Stimulated activated CD4-positive, alpha-beta T cell treated with anti-CD3 and anti-CD28 coated beads, Interleukin-4, amount 100 ng/mL, for 24 hours (primary cell): ENCODE measurements at places on chromosomes 1 and 21.
A peak's percentile ranks its signal among the peaks of the same experiment; 100 is the strongest.

DNA sequence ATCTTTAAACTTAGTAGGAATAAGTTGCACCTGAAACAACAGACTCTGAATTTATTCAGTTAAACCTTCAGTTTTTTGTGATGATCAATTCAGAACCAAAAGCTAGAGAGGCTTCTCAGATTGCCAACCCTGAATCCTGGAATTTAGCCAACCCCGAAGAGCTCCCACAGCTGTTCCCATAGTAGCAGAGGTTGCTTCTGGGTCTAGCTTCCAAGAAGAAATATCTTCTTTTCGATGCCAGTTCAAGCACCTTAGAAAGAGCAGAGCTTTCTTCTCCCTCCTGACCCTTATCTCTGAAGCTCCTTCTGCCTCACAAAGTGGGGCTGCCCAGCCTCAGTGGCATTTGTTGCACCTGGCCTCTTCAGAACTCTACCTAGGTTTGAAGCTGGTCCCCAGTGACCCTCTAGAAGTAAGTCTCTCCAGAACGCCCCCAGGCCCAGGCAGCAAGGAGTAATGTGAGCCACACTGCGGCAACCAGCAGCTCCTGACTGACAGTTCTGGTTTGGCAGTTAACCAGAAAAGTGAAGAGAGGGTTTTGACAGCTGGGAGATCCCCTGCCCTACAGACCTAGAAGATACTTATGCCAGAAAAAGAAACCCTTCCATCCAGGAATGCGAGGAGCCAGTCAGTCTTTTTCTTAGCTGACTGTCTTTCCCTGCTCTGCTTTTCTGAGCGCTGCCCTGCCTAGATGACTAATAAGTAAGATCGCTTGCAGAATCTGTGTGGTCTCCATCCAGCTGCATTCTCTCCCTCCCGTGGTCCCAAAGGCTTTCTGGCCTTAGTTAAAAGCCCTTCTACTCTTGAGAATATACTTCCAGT lies 165.9 kb downstream of the ADGRL4 start:
- DNase-seq, result no peak

- DNase-seq, result no peak
These were observed 60.9 kb downstream of the S100B start for GRCh38 chr21:46544003-46544402.

- DNase-seq, result no peak
These were observed 26.4 kb upstream of the FAM78B start for GRCh38 chr1:166193057-166193698.

DNA sequence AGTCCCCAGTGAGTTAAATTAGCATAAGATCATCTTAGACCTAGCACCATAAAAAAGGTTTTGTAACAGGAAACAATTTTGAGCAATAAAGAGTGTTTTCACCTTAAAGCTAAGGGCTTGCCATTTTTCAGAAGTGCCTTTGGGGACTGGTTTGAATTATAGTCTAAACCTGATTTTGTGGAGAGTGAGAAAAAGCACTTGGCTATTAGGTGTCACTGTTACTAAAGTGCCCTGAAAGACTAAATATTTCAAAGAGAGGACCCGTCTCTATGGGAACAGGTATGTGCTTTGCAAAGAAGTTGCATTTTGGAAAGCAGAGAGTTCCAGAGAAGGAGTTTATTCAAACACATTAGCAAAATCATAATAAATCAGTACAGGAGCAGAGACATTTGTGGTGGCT lies 9.1 kb downstream of the NTNG1 start:
- DNase-seq, result no peak

DNA sequence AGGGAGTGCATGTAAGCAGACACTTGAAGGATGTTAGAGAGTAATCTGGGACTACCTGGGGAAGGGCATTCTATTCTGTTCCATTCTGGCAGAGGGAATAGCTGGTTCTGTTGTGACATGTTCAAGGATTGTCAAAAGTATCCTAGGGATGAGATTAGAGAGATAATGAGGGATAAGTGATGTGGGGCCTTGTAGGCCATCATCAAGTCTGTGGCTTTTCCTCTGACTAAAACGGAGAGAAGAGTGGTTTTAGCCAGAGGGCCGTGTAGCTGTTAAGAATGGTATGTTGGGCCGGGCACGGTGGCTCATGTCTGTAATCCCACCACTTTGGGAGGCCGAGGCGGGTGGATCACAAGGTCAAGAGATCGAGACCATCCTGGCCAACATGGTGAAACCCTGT lies 23.6 kb downstream of the TGFB2 start:
- no peak for DNase-seq

DNA sequence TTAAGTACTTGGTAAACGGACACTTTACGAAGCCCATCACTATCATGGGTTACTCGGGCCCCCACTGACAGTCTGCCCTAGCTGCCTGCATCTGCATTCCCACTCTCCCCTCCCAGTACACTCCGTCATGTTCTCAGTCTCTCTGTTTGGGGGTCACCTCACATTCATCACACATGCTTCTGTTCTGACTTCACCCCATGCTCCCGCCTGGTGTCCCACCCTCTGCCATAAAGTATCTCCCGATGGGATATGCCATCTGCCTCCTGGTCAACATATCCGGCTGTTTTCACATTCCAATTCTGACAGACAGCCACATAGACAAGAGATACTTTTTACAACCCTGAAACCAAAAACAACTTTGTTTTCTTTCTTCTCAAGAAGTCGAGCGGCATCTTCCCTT lies 1.0 kb downstream of the OLFML2B start:
- no peak for DNase-seq

DNA sequence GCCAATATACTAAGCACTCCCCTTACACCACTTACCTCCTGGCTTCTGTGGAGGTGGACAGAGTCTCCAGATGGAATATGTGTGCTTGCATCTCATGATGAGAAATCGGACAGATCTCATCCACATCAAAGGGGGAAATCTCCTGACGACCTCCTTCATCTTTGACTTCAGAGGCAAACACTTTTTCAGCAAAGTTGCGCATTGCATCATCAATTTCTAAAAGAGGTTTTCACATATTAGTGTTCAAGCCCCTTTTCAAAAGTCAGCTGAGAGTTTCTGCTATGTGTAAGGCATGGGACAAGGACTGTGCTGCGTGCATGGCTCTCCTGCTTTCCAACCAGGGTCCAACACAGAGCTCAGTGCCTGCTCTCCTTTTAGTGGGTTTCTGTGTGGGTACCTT lies 6.8 kb downstream of the AMPD1 start:
- DNase-seq, result no peak

- peak; percentile 11 for DNase-seq
These were observed 42.1 kb upstream of the NBPF3 start for GRCh38 chr1:21397813-21398188.

DNA sequence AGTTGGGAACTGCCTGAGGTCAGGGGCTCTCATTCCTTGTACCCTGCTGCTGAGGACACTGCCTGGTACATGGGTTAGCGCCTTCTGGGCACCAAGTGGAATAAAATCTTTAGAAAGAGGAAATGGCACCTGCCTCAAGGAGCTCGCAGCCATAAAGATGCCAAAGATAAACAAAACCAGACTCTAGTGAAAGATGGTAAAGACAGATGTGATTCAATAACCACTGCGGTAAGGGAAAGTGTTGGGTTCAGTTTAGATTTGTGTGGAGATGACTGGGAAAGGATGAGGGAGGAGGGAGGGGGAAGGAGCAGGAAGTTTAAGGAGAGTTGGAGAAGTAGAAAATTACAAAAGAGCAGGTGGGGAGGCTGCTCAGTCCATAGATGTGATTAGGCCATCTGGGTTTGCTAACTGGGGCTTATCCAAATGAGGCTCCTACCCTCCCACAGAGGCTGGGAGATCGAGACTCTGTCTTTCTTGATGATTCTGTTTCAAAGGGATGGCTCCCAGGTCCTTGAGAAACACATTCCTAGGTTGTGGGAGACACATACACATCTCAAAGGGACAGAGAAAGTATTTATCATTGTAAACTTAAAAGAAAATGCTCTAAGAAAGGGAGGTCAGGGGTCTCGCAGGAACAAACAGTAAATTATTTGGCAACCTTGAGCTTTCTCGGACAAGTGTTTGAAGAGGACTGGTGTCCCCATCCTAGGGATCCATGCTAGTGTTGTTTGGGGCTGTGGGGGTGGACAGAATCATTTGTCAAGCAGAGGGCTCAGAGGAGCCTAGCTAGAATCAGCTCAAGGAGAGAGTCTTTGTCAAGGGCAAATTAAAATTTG lies 65.7 kb upstream of the MORC3 start:
- no peak for DNase-seq

DNA sequence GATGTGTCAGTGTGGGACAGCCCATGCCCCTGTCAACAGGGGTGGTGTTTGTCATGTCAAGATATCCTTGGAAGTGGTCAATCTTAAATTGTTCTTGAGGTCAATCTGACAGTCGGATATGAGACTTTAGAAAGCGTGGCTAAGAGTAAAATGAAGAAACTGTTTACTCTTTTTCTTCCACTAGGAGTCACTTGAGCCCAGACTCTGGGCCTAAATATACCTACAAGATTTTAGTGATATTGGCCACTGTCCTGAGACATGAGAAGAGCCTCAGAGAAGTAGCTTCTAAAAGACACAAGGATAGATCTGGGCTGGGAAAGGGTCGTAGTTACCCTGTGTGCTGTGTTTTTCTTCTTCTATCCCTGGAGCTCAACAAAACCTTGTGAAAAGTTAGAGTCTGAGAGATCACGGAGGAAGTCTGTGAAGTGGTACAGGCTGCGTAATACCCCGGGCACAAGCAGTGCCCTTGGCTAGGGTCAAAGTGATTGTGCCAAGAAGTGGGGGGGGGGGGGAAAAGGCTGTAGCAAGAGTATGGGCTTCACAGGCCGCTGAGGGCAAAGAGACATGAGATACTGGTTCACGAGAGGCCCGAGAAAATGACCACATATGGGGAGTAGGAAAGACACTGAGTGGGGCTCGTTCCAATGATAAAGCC lies 355.2 kb upstream of the GREM2 start:
- no peak for DNase-seq

GRCh38 chr1:217137210-217137881 lies 414.1 kb upstream of the ESRRG start:
- DNase-seq, result no peak

GRCh38 chr1:149887456-149888246 lies 11.7 kb upstream of the BOLA1 start:
- DNase-seq, result peak; percentile 80

GRCh38 chr1:173869021-173869359 lies 810 bp downstream of the ZBTB37 start:
- DNase-seq, result no peak

DNA sequence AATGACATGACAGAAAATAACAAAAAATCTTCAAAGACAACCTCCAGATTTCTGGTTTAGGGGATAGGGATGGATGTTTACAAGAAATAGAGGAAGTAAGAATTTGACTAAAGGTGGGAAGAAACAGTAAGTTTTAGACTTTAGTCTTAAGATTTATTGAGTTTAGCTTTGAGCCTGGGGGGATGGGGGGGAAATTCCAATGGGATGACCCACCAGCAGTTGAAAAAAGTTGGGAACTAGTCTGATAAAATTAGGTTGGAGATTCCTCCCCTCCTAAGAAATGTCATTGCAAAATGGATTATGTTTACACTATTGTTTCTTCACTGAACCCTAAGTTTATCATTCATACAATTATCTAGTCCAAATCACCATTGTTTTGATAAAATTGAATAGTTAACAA lies 28.4 kb downstream of the WDR26 start:
- no peak for DNase-seq

GRCh38 chr1:210447456-210448057 lies 118.9 kb downstream of the HHAT start:
- no peak for DNase-seq

DNA sequence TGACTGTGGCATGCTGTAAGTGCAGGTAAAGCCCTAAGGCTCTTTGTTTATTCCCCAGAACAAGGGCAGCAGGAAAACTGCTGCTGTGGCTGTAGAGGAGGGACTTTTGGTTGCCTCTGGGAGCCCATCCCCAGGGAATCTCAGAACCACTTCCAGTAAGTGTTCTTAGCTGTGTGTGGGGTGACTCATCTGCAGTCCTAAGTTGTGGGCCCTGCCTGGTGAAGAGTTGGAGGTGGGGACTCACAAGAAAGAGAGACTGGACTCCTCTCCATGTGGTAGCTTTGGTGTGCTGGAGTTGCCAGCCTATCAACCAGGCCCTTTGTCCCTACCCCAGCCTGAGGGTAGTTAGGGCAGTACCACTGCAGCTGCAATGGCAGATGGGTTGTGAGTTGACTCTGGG lies 24.0 kb upstream of the DENND1B start:
- no peak for DNase-seq

DNA sequence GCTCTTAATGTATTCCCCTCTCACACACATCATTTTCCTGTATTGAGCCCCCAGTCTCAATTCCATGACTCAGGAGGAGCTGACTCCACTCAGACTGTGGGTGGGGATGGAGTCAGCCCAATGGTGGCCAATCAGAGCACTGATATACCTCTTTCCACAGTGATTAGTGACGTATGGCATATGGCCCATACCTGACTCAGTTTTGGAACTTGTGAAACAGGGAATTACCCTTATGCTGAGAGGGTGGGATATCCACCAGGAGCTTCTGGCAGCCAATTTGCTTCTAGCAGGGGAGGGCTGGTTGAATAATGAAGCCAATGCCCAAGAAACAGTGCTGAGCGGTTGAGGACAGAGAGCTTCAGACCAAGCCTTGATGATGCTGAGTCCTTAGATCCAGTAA lies 86.4 kb upstream of the SPATA6 start:
- no peak for DNase-seq

- DNase-seq, result no peak
These were observed 35.8 kb upstream of the CR2 start for GRCh38 chr1:207418351-207418750.

DNA sequence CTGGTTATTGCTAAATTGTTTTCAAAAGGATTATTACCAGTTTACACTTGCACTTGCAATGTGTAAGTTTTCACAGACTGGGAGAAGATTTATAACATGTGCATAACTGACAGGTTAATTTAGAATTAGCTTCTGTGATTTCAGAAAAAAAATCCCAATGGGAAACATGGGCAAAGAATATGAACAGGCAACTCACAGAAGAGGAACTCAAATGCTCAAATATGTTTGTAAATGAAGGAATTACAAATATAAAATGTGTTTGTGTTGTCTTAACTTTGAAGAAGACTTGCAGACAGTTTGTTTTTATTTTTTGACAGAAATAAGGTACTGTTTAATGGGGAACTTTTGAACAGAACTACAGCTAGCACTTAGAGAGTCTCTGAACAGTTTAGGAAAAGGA lies 8.4 kb downstream of the TSEN15 start:
- DNase-seq, result no peak

GRCh38 chr1:17875171-17875881 lies 120.2 kb downstream of the ACTL8 start:
- DNase-seq, result no peak

DNA sequence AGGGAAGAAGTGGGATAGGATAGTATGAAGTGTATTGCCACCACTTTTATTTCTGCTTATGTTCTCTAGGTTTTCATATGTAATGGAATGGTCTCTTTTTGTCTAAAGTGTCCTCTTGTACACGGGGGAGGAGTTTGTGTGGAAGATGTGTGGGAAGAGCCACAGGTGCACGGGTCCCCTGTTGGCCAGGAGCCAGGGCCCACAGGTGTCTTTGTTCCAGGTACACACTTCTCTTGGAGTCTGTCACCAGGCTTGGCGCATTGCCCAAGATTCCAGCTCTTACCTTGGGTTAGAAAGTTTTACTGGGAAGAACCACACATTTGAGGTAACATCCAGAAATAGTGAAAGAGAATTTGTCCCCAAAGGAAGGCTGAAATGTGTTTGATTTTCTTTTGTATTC lies 10.5 kb downstream of the TENT5C start:
- no peak for DNase-seq
